ENCODE measurements at places on chromosomes 5 and 9.
A peak's percentile ranks its signal among the peaks of the same experiment; 100 is the strongest.

DNA sequence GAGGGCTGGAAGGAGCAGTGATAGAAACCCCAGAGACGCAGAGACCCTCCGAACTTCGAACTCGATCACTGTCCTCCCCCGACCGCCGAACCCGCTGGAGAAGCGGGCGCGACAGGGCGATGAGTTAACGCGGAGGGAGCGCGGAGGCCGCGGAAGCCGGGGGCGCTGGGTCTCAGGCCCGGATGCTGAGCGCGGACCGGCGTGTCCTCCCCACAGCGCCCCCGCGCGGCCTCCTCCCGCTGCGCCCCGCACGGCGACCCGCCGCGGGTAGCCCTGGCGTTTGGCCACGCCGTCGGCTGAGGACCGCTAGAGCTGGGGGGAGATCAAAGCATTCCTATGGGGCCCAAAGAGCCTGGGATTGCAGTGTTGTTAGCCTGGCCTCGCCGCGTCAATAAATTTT, 7.7 kb upstream of the DMRT2 start:
- H3K36me3 ChIP-seq = peaks cover 5% of the 10 kb centered on the region
- DNase-seq = no peak
- peaks cover 74% of the 10 kb centered on the region for H3K27me3 ChIP-seq
- H3K4me3 ChIP-seq = peak overlapping the region; percentile 30
- H3K4me1 ChIP-seq = peaks cover 10% of the 10 kb centered on the region

DNA sequence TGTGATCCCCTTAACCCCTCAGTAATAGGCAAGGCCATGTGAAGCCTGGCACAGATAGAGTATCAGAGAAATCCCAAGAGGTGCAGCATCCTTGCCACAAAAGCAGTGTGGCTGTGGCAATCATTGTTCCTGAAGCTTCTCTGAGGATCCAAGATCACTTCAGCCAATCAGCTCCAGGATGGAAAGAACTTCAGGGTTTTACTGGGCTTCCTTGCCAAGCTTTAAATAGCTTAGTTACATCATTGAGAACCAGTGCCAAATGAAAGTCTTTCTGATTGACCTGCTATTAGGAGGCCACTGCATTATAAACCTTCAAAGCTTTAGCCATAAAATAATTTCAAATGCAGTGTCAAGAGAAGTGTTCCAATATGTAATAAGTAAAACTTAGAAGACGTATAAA, 430.6 kb downstream of the PIK3R1 start:
- H3K36me3 ChIP-seq = no peaks in the 10 kb centered on the region
- H3K4me3 ChIP-seq = no peak overlapping the region
- peaks cover 14% of the 10 kb centered on the region for H3K27me3 ChIP-seq
- H3K4me1 ChIP-seq = no peaks in the 10 kb centered on the region

- peaks cover 11% of the 10 kb centered on the region for H3K4me1 ChIP-seq
- H3K4me3 ChIP-seq = no peak overlapping the region
- H3K36me3 ChIP-seq = no peaks in the 10 kb centered on the region
- H3K27ac ChIP-seq = no peak overlapping the region
Measured at GRCh38 chr9:38685535-38685934, 34.4 kb downstream of the FAM240B start.

DNA sequence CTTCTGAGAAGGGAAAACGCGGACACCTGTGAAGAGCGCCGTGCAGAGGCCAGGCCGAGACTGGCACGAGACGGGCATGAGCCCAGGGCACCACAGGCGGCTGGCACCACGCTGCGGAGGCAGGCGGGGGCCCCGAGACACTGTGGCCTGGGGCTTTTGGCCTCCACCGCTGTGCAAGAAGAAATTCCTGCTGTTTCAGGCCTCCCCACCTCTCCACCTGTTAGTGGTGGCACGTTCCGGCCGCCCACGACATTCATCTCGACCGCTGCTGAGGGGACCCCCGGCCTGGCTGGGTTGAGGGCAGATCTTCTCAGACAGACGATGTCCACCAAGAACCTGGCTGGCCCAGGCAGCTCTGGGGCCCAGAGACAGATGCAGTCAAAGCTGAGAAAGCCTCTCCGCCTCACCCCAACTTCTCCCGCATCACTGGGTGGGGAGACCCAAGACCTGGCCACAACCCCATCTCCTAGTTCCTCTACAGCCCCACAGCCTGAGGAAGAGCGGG, 11.5 kb downstream of the NACC2 start:
- H3K36me3 ChIP-seq = no peaks in the 10 kb centered on the region
- no peak overlapping the region for H3K27ac ChIP-seq
- H3K4me3 ChIP-seq = no peak overlapping the region

DNA sequence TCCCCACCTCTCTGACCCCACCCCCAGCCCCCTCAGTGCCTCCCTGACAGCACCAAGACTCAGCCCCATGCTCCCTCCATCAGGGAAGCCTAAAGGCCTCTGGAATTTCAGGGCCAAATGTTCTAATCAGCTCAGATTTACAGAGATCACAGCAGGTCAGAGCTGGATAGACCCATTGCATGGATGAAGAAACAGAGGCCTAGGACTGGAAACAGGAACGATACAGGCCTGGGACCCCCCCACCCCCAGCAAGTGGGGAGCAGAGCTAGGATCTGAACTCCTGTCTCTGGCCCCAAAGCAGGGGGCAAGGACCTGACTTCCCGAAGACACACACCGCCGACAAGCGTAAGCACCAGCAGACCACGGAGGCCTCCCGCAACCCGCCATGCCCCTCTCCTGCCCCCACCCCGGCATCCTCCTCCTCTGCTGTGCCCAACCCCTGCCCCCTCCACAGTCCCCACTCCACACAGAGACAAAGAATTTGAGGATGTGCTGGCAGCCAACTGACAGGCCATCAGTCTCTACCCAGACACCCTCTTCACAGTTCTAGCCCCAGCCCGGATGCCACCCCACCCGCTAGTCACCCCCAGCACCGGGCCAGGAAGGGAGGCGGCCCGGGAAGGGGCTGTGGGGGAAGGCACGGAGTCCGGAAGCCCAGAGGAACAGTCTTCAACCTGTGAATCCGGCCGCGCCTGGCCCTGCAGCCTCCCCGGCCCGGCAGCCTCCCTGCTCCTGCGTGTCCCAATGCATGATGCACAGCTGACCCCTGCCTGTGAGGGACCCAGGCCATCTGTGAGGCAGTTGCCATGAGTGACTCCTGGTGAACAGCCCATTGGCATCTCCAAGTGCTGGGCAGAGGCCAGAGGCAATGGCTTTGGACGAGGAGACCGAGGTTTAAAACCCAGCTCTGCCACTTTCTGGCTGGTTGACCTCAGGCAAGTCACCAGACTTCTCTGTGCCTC, 31.3 kb downstream of the NDUFA8 start:
- no peak overlapping the region for H3K27ac ChIP-seq
- H3K27me3 ChIP-seq = peaks cover 34% of the 10 kb centered on the region
- H3K4me1 ChIP-seq = peaks cover 5% of the 10 kb centered on the region
- no peak overlapping the region for H3K4me3 ChIP-seq

DNA sequence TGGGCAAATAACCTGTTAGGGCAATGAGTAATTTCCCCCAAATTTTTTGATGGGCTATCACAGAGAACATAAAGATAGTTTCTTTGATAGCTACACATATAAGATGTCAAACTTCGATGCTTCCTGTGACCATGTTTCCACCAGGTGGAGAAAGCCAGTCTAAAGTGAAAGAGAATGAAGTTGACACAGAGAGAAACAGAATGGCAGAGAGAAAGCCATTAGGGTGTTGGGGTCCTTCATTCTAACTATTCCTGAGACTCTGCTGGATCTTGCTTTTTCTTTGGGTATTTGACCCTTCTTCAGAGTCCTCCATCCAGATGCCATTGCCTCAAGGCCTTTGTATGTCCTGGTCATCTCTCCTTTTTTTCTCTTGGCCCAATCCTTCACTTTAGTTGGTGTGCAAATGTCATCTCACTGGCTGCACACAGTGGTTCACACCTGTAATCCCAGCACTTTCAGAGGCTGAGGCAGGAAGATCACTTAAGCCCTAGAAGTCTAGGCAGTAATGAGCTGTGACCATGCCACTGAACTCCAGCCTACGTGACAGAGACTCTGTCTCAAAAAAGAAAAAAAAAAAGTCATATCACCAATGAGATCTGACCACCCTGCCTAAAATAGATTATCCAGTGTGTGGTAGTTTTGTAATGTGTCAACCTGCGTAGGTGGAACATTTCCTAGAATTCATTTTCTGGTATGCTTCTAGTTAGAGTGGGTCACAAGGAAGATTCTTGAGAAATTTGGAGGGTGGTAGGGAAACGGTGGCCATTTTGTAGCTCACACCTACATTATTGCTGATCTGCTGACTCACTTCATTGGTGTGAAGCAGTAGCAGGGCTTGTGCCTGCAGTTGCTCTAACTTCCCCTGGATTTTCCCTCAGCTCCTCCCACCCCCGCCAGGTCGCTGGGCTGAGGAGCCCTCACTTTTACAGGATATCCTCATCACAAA, 20.8 kb upstream of the KIF2A start:
- peak overlapping the region; percentile 55 for H3K4me3 ChIP-seq
- H3K27me3 ChIP-seq = no peaks in the 10 kb centered on the region
- peak overlapping the region; percentile 98 for H3K27ac ChIP-seq

- no peak overlapping the region for H3K4me3 ChIP-seq
- no peak for DNase-seq
- no peak overlapping the region for H3K27ac ChIP-seq
- H3K27me3 ChIP-seq = no peaks in the 10 kb centered on the region
- H3K4me1 ChIP-seq = peaks cover 7% of the 10 kb centered on the region
Measured at GRCh38 chr9:128568470-128569078, 16.2 kb downstream of the SPTAN1 start.

DNA sequence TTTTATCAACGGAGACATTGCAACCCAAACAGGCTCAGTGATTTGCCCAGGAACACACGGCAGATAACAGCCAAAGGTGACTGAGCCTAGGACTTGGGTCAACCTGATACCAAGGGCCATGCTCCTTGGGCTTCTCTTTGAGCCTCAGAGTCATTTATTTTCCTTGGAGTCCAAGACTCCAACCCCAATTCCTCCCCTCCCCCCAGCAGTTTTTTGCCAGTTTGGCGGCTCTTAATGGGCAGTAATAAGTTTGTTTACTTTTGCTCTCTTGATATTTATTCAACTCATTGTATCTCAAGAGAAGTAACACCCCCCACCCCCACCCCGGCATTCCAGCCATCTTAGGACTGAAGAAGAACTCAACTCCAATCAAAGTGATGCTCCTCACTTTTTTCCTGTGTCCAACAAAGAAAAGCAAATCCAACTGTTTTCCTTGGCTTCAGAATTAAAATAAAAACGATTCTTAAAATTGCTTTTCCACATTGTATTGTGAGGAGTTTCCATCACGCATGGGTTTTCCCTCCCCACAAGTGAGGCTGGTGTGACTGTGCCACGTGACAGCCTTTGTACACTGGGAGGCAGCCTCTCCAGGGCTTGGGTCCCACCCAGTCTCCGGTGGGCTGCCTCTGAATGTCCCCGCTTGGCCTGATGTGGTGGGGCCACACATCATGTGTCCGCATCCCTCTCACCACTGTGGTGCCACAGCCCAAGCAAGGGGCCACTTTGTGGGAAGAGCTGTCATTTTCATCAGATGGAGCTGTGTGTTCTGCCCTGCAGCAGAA, 9.1 kb downstream of the ANGPTL2 start:
- DNase-seq = no peak
- peaks cover 19% of the 10 kb centered on the region for H3K27me3 ChIP-seq
- H3K4me1 ChIP-seq = peaks cover 13% of the 10 kb centered on the region
- no peak overlapping the region for H3K4me3 ChIP-seq
- no peaks in the 10 kb centered on the region for H3K36me3 ChIP-seq
- no peak overlapping the region for H3K27ac ChIP-seq
